ENCODE measurements at places on chromosomes 6 and 20.

DNA sequence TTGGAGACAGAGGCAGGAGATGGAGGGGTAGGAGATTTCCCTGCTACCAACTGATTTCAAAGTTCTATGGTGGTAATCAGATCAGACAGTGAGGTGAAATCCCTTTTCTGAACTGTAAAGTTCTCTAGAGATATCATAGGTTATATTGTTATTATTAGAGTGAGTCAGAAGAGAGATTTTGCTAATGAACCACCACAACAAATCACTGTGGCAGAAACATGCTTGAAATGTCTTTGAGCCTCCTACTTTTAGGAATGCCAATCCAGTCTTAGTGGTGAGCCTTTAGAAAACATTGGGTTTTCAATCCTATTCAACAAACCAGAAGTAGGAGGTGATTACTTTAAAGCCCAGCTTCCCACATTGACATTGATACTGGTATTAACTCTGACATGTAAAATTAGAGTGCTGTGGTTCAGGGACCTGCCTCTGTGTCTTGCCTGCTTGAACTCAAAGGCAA lies 136.7 kb upstream of the CNR1 start:
- DNase-seq: peak; percentile 87

- no peak for DNase-seq
These were observed 11.4 kb downstream of the PKIB start for GRCh38 chr6:122621638-122622037.

GRCh38 chr20:54263116-54263690 lies 55.3 kb downstream of the PFDN4 start:
- DNase-seq: no peak

DNA sequence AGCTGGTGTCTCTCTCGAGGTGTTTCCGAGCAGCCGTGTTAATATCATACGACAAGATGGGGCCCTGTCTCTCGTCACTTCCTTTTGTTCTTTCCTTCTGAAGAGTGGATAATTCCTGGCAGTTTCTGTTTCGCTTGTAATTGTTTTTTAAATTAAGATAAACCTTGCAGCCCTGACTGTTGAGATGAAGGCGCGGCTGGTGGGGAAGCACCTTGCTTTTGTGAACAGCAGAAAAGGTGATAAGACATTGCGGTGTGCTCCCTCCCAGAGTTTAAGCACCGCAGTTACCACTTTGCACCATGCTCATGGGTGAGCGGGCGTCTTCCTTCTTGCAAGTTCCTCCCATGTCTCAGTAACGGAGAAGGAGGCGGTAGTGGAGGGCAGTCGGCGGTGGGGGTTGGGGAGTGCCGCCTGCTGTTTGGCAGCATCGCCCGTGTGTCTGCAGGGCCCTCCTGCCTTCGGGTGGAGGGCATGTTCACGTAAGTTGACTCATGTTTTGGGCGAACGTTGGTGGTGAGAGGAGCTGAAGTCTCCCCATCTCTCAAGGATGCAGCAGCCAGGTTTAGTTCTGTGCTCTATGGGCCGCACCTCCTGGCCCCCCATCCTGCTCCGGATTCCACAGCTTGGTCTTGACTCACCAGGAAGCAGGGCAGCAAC lies 345.9 kb downstream of the TAF4 start:
- peak; percentile 39 for DNase-seq

- no peak for DNase-seq
These were observed 170.3 kb upstream of the FLRT3 start for GRCh38 chr20:14507711-14508110.

- DNase-seq: peak; percentile 29
These were observed 278.6 kb upstream of the TCF21 start for GRCh38 chr6:133610227-133610840.

DNA sequence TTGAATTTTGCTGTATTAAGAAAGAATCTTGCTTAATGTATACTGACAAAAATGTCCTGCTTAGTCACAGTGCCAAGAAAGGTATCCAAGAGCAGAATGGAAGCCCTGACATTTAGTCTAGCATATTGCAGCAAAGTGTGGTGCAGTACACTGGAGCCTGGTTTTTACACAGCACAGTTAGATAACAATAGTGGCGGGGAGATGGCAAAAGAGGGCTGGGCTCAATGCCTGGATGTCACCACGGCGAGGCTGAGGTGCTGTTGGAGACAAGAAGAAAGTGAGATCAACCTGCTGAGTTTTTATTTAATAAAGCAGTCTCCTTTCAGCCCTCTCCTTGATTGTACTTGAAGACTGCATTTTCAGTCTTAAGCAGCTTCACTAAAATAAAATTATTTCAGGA lies 426.0 kb downstream of the LMBRD1 start:
- no peak for DNase-seq
